NCI-H510A treated with DMSO at 0.1 percent for 48 hours (cell line): ENCODE measurements at places on chromosomes 3 and 15.

DNA sequence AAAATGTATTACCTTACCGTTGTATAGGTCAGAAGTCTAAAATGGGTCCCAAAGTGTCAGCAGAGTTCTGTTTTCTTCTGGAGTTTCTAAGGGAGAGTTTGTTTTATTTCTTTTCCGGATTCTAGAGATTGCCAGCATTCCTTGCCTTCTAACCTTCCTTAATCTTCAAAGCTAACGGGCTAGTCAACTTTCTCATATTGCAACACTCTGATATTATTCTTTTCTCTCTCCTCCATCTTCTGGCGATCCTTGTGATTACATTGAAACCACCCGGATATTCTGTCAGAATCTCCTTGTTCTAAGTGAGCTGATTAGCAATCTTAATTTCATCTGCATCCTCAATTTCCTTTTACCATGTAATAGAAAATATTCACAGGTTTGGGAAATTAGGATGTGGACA, 36.2 kb upstream of the AADACL2 start:
- DNase-seq, result no peak

DNA sequence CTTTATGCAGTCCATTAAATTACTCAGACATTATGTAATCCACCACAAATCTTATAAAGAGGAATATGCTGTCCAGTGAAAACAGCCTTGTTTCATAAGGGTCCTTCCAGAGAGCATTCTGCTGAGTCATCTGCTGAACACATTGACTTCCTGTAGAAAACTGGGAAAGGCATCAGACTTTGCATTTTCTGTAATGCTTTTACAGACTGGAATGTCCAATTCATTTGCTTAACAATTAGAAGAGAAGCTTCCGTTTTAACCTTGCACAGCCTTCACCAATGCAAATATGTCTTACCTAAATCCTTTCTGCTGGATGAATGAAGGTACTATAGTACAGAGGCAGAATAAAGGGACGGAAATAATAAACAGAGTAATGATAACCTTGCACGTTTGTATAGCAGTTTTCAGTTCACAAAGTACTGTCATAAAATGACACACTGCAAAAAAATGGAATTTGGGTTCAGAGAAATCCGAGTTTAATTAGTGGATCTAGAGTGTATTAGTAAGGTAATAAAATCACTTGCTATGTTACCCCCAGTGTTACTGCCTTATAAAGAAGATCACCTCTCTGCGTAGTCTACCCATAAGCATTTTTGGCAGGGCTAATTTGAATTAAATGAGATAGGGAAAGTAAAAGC, 301.5 kb downstream of the PYDC2 start:
- DNase-seq, result peak; percentile 6

DNA sequence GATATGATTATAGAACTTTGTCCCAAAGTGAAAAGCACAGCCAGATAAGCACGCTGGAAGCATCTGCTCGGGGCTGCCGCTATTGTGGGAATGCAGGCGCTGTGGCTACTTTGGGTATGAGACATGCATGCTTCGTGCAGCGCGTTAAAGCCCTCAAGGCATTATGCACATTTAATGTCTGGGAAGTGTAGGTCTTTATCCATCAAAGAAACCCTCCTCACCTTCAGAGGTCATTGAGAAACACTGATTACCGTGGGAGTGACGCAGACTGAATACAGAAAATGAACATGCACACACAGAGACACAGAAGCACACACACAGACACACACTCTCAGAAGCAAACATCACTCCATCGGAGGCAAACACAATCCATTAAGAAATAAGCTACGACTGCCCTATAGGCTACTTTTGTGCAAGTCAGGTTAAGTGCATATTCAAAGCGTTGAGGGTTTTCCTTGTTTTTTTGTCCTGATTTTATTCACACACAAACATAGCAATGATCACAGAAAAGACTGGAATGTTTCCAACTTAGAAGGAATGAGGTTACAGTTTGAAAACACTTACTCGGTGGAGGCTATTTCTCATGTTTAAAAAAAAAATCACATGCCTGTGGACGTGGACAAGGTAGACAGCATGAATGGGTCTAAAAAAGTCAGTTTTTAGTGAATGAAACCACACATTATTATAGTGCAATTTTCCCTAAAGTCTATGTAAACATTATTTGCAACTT, 68.5 kb downstream of the PLCH1 start:
- DNase-seq, result no peak

DNA sequence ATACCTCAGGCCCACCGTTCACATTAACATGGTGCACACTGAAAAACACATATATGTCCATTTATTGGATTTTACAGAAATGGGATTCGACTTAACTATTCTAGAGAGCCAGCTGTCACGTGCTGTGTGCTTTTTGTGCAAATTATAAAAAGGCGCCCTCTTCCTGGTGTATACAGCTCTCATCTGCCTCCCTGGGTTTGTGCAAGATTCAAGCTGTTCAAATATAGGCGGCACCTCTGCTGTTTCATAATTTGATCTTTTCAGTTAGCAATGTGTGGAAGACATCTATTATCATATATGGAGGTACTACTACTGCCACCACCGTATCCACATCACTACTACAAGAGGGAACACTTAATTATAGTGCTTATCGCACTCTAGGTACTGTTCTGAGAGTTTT, 187.6 kb downstream of the EBLN2 start:
- DNase-seq, result peak; percentile 26

DNA sequence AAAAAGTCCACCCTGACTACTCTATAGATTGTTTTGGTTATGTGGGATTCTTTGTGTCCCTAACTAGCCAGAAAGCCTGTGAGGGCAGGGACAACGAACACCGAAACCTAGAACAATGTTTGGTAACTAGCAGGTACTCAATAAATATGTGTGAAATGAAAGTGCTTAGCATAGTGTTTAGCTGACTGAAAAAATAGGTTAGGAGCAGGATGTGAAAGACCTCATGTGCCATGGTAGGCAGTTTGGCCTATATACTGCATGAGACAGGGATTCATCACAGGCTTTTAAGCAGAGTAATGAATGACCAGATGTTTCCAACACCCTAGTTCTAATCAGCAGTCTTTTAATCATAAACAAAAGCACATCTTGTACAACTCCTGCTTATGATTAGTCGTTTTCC, 64.2 kb downstream of the MYO5A start:
- no peak for DNase-seq

DNA sequence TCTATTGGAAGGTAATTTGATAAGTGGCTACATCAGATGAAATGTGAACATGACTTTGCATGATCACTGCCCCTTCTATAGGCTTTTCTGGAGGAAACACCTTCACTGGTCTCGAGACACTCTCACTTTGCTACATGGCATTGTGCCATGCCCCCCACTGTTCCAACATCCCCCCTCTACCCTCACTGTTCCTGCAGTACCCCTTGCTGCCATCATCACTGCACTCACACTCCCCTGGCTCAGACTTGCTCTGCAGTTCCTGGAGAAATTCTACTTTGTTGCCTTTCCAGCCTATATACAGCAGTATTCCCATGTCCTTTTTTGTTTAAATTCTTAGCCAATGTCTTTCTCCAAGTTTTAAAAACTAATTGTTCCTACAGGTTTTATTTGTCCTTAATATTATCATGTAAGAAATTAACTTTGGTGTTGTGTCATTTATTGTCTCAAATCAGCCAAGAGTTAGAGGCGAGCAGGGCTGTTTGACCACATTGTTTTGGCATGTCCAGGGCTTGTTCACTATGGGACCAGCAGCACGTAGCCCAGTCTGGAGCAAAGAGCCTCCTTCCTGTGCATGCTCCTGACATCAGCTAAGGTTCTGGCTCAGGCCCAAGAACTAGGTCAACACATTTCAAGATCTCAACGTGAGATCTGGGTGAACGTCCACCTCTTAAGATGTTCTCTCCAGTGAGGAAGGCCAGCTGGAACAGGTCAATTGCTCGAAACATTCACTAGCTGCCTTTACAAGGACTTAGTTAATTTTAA, 246.4 kb downstream of the SLC9A9 start:
- DNase-seq, result no peak

DNA sequence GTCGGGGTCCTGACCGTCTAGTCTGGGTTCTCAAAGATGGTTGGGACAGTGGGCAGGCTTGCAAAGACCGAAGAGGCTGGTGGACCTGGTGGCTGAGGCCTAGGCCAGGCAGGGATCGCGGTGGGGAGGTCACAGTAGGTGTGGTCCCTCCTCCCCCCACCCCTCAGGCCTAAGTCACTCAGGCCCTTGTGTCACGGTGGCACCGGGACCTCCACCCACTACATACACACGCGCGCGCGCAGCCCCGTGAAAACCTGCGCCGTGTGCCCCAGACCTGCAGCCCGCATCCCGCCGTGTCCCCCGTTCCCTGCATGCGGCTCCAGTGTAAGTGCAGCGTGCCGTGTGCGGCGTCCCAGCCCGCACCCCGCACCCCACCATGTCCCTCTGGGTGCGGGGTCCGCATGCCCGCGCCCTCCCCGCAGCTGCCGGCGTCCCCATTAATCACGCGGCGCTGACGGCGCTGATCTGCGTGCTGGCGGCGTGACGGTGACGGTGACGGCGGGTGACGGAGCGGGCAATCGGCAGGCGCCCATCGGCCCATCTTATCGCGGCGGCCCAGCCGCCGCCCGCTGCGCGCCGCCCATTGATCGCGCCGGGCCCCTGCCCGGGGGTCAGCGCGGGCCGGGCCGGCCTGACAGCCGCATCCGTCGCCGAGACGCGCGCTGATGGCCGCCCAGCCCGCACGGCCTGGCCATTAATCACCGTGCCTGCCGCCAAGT, 24.4 kb downstream of the SEC61A1 start:
- DNase-seq, result no peak

DNA sequence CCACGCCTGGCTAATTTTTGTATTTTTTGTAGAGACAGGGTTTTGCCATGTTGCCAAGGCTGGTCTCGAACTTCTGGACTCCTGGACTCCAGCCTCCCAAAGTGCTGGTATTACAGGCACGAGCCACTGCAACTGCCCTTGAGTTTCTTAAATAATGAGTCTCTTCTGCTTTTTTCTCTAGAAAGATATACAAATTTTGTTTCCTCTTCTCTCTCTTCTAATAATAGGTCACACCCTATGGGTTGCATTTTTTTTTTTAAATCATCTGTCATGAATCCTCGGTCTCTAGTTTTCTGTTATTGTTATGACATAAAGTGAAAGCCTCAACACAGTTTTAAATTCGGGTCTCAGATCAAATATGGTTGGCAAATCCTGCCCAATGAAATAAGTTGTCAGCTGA, 111.2 kb downstream of the IL12A start:
- DNase-seq, result no peak

DNA sequence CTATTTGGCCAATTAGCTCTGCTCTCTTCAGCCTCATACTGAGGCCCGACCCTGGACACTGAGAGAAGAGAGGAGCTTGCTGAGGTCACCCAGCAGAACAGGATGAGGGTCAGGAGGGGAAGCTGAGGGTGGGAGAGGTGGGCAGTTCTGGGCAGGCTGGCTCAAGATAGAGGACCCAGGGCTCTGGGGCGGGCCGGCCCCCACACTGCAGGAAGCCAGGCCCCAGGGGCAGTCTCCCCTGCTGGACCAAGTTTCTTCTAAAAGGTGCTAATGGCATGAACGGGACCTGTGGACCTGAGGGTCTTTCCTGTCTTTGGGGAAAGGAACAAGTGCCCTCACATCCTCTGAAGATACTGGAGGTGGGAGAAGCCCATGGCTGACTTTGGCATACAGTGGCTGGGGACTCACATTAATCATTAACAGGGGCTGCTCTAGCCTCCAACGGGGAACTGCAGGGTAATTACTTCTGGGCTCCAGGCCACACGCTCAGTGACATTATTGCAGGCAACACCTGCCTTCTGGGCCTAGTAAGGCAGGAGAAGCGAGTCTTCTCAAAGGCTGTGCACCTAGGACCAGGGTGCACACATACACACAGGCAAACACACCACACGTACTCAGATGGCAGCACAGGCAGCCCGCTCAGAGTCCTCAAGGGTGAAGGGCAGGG, 10.6 kb downstream of the HCN4 start:
- no peak for DNase-seq

GRCh38 chr3:79497447-79498111, 270.2 kb downstream of the ROBO1 start:
- peak; percentile 13 for DNase-seq

DNA sequence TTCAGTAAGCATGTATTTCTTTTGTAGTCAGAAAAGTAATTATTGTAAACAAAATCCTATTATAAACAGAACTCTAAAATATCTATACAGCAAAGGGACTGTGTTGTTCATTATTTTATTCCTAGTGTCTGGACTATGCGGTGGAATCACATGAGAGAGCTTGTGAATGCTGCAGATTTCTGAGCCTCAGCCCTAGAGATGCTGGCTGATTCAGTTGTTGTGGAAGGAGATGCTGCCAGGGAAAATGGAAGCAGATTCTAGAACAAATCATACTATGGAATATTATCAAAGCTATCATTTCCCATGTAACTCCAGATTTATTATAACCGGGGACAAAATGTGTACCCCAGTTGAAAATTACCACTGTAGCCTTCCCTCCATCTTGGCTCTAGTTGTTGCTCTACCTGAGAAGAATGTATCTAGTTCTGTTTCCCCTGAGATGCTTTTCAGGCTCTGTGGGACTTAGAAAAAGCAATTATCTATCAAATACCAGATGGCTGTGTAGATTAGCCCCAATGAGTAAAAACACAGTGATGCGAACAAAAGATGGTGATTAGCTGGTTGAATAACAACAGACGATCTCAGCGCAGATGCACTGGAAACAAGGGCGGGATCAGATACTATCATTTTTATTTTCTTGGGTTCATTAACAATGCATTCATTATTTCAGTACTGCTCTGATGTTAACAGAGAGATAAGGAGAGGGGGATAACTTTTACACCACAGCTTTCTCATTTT, 131.3 kb downstream of the TMEM108 start:
- no peak for DNase-seq

DNA sequence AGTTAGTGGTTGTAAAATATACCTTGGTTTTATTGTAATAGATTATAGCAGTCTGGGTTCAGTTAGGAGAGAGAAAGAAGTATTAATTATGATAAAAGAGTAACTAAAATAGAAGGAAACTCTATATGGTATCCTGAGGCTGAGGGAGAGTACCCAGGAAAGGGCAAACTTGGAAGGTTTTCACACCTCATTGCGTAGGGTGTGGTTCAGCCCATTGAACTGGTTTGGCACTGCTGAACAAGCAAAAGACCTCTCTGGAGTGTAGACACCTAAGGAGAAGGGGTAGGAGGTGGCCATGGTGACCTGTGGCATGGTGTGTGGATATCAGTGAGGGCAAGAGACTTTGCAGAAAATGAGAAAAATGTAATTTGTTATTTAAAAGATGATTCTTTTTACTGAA, 63.5 kb downstream of the STT3B start:
- no peak for DNase-seq

GRCh38 chr3:110459021-110459420, 612.6 kb upstream of the NECTIN3 start:
- no peak for DNase-seq

- DNase-seq, result no peak
Observed at GRCh38 chr3:1135194-1135593, 42.4 kb downstream of the CNTN6 start.

GRCh38 chr15:58109419-58109818, 28.8 kb upstream of the AQP9 start:
- no peak for DNase-seq

DNA sequence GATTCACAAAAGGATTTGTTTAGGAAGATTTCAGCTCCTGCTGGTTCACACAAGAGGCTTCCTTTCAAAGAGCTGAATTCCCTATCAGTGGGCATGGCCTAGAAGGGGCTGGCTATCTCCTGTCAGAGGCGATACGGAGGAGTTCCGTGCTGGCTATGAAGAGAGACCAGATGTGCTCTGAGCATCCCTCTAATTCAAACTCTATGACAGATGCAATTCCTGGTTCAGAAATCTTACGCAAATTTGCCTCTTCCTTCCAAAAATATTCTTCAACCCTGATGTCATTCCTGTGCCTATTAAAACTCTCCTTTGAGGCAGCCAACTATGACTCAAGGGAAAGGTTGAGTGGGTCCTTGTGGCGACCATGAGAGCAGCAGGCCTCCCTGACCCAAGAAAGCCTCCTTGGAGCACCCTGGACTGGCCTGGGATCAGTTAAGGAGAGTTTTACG, 139.3 kb upstream of the HES1 start:
- DNase-seq, result no peak
